ENCODE measurements at places on chromosomes 2 and 18.

DNA sequence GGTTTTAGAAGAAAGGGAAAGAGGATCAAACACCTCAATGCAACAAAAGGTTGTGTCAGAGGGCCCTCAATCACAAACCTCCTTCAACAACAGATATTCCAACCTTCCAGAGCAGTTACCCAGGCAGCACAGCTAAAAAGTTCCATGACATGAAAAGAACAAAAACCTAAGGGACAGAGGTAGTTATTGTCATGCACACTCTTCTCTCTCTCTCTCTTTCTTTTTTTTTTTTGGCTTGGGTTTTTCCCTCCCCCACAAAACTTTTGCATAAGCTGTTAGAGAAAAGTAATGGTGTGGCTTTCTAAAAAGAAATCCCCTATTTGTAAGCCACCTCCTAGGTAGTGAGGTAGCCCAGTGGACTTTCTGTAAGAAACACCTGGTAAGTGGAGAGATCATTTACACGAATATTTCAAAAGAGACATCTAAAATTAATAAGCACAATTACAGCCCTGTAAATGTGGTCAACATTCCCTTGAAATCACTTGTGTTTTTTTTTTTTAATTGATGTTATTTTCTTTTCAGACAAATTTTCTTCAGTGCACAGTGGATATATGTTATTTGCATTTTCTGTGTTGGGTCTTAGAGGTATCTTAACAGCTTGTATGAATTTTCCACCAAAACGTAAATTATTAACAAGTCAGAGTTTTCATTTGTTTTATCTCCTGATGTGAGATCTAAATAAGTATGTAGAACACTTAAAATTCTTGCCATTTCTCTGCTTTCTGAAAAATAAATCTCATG lies 48.4 kb downstream of the ZEB2 start:
- no peak for DNase-seq

DNA sequence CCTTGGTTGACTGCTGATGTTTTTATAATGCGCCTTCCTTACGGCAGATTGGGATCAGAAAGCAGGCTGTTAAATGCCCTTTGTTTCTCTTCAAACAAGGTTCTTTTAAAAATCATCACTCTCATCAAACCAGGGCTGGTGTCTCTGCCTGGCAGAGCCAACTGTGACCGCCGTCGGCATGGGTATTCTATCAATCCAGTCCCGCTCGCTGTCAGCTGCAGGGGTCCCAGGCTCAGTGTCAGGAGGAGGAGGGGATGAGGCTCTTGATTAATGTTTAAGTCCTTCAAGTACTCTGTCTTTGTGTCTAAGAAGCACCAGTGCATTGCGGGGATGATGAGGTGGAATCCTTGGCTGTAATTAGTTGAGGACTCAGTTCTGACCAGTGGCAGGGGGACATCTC lies 348.1 kb downstream of the RNF144A start:
- DNase-seq, result no peak

DNA sequence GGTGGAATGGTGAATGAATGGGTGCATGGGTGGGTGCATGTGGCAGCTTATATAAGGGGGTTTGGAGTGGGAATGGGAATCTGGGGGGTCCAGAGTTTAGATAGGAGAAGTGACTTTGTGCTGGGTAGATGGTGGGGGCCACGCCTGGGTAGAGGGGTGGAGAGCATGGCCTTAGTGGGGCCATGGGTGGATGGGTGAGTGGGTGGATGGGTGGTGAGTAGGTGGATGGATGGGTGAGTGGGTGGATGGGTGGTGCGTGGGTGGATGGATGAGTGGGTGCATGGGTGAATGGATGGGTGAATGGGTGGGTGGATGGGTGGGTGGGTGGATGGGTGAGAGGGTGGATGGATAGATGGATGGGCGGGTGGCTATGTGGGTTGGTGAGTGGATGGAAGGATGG lies 53.9 kb downstream of the MYO7B start:
- DNase-seq, result no peak

DNA sequence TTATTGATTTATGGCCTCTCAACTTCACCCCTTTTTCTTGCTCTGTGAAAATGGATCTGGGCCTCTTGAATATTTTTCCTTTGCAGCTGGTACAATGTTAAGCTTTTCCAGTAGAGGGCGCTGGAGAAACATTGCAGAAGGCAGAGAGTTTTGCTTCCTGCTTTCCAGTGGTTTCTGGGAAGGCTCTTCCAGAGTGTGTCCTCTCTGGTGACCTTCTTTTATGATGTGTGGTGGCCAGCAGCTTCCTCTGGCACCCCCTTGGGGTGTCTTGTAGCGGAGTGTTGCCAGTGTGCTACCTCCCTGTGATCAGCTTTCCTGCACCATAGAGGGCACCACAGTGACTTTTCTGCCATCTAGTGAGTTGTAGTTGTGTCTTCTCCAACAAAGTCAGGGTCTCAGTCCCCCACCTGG lies 25.4 kb upstream of the MGAT5 start:
- no peak for DNase-seq

DNA sequence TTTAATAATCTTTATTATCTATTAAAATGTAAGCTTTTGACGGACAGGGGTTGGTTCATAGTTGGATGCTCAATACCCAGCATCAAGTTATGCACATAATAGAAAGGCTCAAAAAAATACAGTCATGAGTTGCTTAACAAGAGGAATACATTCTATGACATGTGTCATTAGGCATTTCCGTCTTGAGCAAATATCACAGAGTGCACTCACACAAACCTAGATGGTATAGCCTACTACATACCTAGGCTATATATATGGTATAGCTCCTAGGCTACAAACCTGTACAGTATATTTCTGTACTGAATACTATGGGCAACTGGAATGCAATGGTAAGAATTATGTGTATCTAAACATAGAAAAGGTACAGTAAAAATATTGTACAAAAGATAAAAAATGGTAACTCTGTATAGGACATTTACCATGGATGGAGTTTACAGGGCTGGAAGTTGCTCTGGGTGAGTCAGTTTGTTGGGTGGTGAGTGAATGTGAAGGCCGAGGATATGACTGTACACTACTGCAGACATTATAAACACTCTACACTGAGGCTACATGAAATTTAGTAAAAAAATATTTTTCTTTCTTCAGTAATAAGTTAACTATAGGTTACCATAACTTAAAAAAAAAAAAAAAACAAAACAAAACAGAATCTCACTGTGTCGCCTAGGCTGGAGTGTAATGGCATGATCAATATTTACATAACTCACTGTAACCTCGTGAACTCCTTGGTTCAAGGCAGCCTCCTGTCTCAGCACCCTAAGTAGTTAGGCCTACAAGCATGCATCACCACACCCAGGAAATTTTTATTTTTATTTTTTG lies 201.2 kb downstream of the NBAS start:
- no peak for DNase-seq

DNA sequence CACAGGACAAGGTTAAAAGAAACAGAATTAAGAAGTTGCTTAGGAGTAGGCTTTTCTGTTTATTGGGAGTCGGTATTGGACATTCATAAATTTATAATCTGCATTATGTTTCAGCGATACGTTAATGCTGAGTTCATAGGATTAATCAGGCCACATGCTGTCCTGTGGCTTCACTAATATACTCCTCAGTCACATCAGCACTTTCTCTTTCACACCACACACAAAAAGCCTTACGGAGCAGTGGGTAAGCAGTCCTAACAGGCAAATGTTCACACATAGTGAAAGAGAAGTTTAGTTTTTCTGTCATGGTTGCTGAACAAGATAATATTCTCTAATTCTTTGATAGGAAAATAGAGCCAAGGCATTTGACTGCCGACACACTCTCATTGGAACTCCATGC lies 411.7 kb upstream of the RAB12 start:
- no peak for DNase-seq

DNA sequence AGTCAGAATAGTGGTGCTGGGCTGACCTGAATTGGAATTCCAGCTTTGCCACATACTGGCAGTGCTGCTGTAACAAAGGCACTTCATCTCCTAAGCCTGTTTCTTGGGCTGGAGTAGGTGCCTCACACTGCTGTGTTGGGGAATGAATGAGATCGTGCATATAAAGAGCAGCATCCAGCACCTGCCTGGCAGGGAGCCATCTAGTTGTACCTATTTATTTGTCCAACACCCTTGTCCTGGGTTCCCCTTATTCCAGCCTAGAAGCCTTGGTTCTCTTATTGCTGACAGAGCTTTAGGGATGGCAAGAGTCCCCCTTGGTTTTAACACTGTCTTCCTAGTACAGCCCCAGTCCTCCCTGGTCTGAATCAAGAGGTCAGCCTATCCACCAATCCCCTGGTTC lies 275.3 kb upstream of the RAB12 start:
- no peak for DNase-seq

GRCh38 chr18:13217466-13217961 lies 1.0 kb upstream of the LDLRAD4 start:
- DNase-seq, result peak; percentile 38

GRCh38 chr2:88448248-88448647 lies 4.2 kb downstream of the FOXI3 start:
- no peak for DNase-seq

GRCh38 chr2:100070078-100070477 lies 72.3 kb downstream of the AFF3 start:
- DNase-seq, result no peak

DNA sequence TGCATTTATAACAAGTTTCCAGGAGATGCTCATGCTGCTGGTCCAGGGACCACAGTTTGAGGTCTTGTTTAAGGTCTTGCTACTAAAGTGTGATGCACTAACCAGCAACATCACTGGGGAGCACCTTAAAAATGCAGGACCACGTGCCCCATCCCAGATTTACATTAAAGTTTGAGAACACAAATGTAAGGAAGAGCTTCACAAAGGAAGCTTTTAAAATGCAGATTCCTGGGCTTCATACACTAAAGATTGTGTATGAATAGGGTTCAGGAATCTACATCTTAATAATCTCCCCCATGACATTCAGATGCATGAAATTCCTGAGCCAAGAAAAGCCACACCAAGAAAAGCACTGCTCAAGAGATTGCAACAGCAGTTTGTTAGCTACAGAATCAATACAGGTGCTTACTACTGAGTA lies 235.3 kb upstream of the TANK start:
- DNase-seq, result no peak

GRCh38 chr2:135586148-135586547 lies 54.9 kb downstream of the R3HDM1 start:
- DNase-seq, result no peak

- DNase-seq, result peak; percentile 49
These were observed 99.1 kb downstream of the ALPK2 start for GRCh38 chr18:58529714-58530354.

- DNase-seq, result no peak
These were observed 68.1 kb upstream of the PELI1 start for GRCh38 chr2:64212346-64212745.

DNA sequence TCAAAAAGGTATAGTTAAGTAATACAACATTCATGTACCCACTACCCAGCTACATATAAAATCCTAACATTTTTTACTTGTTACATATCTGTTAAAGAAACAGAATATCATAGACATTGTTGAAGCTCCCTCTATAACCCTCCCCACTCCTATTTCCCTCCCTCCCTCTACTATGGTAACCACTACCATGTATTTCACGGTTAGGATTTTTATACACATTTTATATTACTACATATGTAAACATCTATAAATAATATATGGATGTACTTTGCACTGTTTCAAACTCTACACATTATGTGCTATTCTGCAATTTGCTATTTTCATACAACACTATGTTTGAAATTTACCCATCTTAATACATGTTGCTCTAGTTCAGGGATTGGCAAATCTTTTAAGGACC lies 36.3 kb downstream of the THOC1 start:
- DNase-seq, result no peak

- DNase-seq, result no peak
These were observed 42.5 kb upstream of the SCN1A start for GRCh38 chr2:166170356-166170755.
